Stimulated activated naive CD4-positive, alpha-beta T cell (primary cell): ENCODE measurements at places on chromosomes 6 and 20.

GRCh38 chr6:64504503-64504902 is 868.9 kb downstream of the PHF3 start:
- no peak for DNase-seq

- no peak for DNase-seq
Observed at GRCh38 chr6:30061858-30062458, 893 bp downstream of the POLR1H start.

DNA sequence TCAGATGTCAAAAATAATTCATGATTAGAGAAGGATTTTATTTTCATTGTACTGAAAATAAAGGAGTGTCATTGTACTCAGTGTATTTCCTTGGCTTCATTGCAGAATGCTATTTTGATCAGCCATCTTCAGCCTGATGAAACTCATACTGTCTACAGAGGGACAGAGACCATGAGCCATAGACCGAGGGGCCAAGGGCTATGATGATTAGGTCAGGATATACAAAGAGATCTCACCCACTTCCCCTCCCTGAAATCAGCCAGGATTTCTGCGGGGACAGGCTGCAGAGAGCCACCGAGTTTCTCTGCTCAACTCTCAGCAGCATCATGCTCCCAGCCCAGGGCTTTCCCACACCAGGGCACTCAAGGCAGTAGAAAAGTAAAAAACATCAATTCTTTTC is 47.0 kb downstream of the ALDH8A1 start:
- no peak for DNase-seq

- no peak for DNase-seq
Observed at GRCh38 chr6:156757849-156758248, 19.3 kb upstream of the ARID1B start.

DNA sequence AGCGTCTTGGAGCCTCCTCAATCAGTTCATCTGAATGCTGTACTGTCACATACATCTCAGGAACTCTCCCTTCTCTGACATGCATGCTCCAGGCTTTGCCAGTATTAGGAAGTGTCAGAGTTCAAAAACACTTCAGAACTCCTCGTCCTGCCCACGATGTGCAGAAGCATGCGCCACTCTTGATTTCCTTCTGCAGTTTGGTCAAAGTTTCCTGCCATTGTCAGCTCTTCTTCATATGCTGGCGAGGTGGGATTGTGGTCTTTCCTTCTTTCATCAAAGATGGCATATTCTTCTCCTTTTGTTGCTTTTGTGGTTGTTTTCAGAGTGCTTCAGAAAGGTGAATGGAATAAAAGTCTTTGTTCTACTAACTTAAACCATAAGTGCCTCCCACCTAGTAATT is 21.0 kb downstream of the SLC13A3 start:
- no peak for DNase-seq

DNA sequence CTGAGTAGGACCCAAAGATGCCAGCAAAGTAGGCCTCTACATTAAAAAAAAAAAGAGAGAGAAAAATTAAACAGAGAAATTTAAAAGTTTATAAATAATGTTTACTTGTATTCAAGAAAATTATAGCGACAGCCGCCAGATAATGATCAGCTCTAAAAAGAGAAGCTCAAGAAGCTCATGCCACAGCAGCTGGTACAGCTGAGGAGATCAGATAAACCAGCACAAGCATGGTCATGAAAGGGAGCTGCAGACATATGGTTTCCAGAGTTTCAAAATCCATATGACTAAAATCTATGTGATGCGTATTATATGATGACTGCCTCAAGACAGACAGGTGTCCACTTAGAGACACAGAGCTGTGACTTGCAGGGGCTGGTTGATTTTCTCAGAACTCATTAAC is 13.6 kb upstream of the HLA-C start:
- no peak for DNase-seq

DNA sequence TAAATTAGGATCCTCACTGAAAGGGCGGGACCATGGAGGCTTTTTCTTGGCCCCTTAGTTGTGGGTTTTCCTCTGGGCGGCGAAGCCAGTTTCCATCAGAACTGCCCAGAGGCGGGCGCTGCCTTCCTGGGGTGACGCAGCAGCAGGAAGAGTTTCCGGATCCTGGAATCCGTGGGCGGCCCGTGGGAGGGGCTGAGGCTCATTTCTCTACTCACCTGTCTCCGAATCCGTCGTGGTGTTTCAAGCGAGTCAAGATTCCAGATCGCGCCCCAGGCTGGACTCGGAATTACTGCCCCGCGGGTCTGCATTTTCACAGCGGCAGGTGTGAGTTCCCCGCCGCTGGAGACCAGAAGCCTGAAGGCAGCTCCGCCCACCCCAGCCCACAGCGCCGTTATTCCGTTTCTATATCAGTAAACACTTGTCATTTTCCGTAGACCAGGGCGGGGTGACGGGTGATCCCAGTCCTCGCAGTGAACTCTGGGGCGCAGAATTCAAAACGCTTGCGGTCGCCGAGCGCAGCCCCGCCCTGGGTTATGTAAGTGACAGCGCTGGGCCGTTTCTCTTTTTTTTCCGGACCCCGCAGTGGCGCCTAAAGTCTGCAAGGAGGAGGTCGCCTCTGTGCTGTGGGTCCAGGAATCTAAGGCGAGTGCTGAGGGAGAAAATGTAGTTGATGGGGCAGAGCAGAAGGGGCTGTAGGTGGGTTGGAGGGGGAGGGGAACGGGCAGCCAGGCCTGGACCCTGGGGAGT is 27.2 kb upstream of the POU5F1 start:
- peak; percentile 87 for DNase-seq

DNA sequence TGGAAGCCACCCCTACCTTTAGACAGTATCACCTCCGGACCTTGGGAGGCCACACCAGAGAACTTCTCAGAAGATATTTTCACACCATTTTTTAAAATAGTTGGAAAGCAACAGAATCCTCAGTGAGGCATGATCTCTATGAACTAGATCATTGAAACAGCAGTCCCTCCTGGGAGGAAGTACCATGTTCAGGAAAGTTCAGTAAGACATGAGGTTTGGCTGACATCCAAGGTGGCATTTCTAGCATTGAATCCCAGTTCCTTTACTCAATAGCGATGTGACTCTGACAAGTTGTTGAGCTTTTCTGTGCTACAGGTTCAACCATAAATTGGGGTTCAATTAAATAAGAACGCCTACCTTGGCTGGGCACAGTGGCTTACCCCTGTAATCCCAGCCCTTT is 169.0 kb downstream of the TBC1D7 start:
- DNase-seq, result no peak

- DNase-seq, result no peak
Observed at GRCh38 chr20:20694591-20694990, 17.9 kb downstream of the RALGAPA2 start.

DNA sequence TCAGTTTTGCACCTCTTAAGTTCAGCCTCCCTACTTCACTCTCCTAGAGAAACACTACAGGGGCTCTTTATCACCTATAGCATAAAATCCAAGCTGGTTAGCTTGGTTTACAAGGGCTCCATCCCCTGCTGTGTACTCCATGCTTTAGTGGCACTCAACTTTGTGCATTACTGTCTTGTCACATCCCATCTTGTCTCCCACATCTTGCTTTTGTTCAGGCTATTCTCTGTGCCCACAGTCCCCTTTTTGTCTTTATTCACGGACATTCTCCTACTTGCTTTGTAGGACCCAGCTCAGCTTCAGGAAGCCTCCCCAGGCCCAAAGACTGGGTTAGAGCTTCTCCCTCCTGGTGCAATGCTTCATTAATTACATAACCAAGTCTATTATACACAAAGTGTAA is 107.9 kb upstream of the SPACA1 start:
- no peak for DNase-seq

DNA sequence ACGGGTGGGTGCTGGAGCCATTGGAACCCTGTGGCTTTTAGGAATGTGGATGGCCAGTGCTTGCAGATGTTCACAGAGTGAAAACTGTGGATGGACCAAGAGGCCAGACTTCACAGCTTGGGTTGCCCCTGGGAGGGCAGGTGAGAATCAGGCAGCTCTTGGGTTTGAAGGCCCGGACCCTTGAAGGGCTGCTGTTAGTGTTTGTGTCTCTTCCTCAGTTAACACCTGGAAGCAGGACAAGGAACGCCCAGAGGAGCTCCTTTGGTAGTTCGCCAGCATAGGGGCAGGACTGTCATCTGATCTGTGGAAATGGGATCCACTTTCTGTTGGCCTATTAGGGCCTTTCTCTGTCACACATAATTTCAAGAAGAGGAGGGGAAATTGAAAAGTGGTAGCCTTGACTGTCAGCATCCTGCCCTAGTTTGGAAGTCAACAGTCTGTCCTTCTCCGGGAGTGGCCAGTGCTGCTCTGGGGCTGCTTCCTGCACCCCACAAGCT is 43.6 kb downstream of the RIOK1 start:
- DNase-seq, result no peak

DNA sequence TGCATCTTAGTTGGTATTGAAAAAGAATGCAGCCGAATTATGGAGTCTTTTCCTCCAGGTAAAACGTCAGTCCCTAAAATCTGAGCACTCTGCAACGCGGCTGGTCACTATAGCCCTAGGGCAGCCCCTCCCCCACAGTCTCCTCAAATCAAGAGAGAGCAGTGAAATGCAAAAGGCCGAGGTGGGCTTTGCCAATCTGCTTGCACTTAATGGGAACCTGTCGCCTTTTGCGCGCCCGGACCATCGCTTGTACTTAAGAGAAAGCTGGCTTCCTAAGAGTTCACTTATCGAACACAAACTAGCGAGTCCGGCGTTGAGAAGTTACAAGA is 447 bp downstream of the MCM3 start:
- no peak for DNase-seq

DNA sequence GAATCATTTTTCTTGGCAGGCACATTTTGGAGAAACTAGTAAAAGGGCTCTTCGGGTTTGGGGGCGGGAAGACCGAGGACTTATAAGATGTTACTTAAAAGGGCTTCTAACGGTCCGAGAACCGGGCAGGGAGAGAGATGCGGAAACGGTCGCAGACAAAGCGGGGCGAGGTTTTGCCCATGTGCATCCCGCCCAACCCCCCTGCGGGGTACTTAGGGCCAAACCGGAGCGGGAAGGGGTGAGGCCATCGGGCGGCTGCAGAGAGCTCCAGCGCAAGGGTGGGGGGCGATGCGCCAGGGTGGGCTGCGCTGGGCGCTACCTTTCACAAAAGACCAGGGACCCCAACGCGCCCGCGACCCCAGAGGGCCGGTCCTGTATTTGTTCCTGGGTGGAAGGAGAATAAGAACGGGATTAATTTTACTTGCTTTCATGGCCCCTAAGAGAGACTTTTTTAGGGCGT is 616 bp downstream of the TUBB start:
- peak; percentile 48 for DNase-seq

DNA sequence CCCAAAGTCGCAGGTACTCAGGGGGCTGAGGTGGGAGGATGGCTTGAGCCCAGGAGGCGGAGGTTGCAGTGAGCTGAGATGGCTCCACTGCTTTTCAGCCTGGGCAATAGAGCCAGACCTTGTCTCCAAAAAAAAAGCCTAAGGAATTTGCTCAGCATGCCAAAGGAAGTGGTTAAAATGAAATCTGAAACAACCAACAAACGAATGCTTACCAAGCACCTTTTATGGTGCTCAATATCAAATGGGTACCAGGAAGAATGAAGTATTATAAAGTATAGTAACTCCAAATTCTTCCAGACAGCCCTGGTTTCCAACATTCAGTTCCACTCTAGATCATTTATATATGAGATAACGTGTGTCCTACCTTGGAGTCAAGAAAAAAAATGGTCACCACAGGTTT is 14.0 kb downstream of the GMDS start:
- DNase-seq, result no peak

DNA sequence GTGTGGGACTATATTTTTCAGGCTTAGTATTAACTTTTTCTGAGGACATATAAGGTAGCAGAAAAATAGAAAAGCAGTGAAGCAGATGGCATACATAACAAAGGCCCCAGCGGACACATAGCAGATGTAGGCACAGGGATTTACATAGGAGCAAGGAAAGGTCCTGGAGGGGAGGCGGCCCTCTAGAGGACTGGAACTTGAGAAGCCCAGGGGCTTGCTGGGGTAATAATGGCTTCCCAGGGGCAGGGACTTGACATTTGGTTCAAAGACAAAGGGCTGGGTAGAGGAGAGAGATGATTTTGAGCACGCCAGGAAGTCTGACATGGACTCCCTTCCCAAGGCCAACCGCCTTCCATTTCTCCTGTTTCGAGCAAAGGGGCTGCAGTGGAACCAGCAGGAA is 31.7 kb upstream of the OSTM1 start:
- DNase-seq, result no peak

GRCh38 chr6:134797400-134798113 is 152.3 kb downstream of the ALDH8A1 start:
- no peak for DNase-seq

- no peak for DNase-seq
Observed at GRCh38 chr20:50295345-50295744, 104.7 kb downstream of the CEBPB start.

GRCh38 chr20:29409833-29410805 is 1847.3 kb upstream of the DEFB115 start:
- no peak for DNase-seq

DNA sequence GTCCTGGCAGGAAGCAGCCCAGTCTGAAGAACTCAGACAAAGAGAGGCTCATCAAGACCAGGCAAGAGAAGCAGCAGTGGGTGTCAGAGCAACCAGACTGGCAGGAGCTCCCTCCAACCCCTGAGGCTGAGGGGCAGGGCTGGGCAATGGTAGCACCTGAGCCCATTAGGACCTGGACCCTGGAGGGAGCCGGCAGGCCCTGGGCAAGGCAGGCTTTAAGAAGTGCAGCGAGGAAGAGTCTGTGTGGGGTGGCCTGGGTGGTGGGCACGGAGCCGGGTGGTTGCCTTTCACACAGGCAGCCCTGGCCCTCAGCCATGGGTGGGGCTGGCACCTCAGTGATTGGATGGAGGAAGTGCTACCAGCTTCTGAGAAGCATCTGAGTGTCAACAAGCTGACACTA is 33.1 kb upstream of the IRF4 start:
- no peak for DNase-seq
